ENCODE measurements at places on chromosomes 11 and 22. TPM values are rescaled to one million over a fixed set of nuclear protein-coding genes. Genes with fewer than 3 reads are reported as not detected.
A peak's percentile ranks its signal among the peaks of the same experiment; 100 is the strongest.

DNA sequence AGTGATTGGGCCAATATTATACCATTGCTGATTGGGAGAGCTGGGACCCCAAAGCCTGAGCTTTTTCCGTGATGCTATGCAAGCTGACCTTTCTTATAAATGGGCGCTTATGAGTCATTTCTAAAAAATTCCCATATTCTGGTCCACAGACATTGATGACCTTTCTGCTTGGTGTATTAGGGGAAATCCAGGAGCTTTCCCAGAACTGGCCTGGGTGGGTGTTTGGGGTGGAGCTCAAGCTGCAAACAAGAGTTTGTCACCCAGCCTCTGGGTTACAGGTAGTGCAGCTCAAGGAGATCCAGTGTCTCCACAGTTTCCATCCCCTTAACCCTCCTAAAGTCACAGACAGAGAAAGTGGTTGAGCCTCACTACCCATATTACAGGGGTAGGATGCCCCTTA is 67.7 kb downstream of the CCDC81 start:
- no peak for DNase-seq

DNA sequence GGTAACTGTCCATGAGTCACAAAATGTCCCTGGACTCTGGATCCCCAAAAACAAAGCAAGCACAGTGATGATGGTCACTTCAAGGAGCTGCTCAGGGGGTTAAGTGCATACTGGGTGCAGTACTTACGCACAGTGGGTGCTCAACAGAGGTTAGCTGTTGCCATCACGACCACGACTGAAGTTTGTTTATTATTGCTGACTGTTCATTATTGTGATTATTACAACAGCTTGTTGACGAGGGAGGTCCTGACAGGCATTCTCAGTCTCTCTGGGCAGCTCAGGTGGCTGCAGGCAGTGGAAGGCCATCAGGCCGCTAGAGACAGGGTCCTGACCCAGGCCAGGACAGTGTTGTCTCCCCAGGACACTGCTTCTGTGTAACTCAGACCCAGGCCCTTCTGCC is 418.8 kb downstream of the SHANK2 start:
- no peak for DNase-seq

GRCh38 chr22:24410110-24410856 is 17.1 kb upstream of the ADORA2A start:
- DNase-seq = no peak

Gene ENTHD1
- total RNA-seq = not detected

DNA sequence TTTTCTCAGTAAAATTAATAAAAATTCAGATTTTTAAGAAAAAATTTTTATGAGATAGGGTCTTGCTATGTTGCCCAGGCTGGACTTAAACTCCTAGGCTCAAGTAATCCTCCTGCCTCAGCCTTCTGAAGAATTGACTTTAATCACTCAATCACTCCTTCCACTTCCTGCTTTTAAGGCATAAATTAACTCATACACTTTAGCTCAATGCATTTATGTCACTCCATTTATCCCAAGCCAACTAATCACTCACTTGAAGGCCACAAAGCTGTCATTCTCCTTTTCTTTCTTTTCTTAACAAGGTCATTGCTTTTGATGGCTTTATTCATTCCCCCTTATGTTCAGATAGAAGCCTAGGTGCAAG is 877 bp downstream of the ALG9 start:
- DNase-seq = no peak

DNA sequence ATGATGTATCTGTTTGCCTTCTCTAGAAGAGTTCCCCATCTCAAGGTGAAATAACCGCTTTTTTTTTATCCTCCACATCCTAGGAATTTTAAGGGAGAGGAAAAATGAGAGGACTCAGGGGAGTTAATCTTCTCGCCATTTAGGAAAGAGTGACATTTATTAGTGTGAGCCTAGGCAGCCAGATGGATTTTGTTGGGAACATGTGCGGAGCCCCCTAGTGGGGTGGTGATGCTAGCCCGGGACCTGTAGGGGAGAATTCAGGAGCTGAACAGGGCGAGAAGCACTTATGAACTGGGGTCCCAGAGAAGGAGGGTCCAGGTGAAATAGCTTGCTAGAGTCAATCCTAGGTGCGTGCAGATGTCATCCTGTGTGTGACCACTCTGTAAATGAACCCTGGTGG is 10.7 kb downstream of the IL17RA start:
- DNase-seq = no peak

Gene PLXNB2
- 151 TPM for total RNA-seq

Gene SCGB2A2
- total RNA-seq = 1,242 TPM

Gene P2RX3
- not detected for total RNA-seq

GRCh38 chr11:111476956-111477355 is 35.2 kb downstream of the BTG4 start:
- no peak for DNase-seq

DNA sequence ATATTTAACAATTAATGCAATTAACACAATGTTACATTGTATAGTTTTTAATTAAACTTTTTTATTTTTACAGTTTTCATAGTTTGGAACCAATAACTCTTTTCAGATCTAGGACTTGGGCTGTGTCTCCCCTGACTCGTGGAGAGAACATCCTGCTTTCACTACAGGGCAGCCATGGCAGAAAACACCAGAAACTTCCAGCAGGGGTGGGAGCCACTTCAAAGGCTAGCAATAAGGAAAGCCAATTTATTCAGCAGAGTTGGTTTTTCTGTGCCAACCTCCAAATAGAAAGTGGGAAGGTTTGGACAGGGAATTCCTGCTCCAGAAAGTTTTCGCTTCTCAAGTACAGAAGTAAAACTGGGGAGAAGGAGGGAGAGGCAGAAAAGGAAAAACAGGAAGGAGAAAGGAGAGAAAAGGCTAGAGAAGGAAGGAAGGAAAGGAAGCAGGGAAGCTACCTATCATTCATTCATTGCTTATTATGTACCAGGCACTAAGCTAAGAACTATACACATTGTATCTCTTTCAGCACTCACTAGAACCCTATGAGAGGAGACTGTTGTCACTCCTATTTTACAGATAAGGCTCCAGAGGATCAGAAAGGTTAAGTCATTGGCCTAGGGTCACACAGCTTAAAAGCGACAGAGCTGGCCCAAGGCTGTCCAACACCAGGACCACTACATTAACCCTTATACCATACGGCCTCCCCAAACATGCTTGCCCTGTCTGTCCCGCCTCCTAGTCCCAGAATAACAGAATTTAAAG is 54.8 kb upstream of the CREB3L1 start:
- no peak for DNase-seq

GRCh38 chr11:119700536-119701346 is 28.3 kb downstream of the NECTIN1 start:
- DNase-seq = no peak

Gene SEPTIN3
- total RNA-seq = 0.81 TPM

GRCh38 chr22:39825661-39826102 is 67.9 kb downstream of the ENTHD1 start:
- DNase-seq = no peak

DNA sequence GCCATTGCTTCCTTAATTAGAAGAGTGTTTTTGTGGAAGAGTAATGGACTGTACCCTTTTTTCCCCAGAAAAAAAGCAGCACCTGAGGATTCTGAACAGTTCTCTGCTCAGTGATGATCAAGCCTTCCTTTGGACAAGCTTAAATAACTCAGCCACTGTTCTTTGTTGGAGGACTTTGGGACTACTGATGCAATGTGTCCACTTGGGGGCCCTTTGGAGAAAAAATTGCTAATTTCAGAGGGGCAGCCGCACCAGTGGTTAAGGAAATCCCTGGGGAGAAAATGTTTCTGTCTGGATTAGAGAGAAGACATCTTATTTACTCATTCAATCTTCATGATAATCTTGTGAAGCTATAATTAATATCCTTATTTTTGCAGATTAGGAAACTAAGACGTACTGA is 5.3 kb upstream of the KMT2A start:
- no peak for DNase-seq

Gene KRTAP5-7
- total RNA-seq = 5.4 TPM

GRCh38 chr11:95593111-95593510 is 196.5 kb downstream of the FAM76B start:
- no peak for DNase-seq

- peak; percentile 19 for DNase-seq
Measured at GRCh38 chr22:21866833-21867527, 465 bp downstream of the MAPK1 start.

Gene OR4C16
- not detected for total RNA-seq

DNA sequence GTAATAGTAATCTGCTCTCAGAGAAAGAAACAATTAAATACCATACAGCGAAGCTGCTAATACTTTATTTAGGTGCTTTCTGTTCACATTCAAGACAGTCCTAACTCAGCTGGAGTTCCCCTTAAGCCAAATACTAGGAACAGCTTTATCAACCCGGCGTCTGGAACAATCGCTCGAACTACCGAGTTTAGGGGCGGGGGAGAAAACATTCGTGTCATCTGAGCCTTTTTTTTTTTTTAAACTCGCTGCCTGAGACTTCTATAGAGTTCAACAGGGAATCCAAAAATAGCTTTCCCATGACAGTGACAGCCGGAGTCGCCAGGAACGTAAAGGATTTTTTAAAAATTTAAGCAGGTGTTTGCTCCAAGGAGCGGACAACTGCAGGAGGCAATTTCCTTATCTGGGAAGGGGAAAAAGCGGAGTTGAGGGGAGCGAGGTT is 852 bp downstream of the TRAF6 start:
- no peak for DNase-seq

DNA sequence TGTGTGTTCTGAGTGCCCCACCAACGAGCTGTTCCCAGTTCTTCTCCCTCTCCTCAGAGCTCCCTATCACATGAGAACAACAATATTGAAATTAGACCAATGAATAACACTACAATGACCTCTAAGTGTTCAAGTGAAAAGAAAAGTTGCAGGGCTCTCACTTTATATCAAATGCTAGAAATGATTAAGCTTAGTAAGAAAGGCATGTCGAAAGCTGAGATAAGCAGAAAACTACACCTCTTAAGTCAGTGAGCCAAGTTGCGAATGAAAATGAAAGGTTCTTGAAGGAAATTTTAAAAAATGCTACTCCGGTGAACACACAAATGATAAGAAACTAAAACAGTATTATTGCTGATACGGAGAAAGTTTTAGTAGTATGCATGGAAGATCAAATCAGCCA is 199.8 kb downstream of the GUCY1A2 start:
- no peak for DNase-seq

- no peak for DNase-seq
Measured at GRCh38 chr11:70422692-70423522, 24.6 kb downstream of the CTTN start.
